ENCODE measurements at places on chromosomes 3 and 15.

GRCh38 chr15:52714968-52715367, 35.8 kb upstream of the ATOSA start:
- no peak for DNase-seq

DNA sequence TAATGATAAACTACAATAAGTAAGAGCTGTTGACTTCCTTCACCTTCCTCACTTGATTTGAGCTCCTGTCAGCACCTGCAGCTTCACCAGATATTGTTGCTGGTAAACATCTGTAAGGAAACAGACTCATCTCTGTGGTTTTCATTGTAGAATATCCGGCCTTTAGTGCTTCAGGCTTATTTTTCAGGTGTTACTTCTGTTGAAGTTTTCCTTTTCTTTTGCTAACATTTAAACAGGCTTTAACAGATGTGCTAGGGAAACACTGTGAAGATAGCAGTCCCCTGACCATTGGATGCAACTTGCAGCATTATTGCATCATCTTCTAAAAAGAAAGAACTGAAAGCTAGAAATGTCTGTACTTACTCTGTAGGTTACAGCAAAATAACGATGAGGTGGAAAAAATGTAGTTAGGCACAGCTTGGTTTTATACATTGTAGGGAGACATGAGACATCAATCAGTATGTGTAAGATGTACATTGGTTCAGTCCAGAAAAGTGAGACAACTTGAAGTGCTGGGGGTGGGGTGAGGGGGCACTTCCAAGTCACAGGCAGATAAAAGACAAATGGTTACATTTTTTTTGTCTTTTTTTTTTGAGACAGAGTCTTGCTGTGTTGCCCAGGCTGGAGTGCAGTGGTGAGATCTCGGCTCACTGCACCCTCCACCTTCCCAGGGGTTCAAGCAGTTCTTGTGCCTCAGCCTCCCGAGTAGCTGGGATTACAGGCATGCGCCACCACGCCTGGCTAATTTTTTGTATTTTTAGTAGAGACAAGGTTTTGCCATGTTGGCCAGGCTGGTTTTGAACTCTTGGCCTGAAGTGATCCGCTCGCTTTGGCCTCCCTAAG, 10.2 kb downstream of the EDEM1 start:
- DNase-seq = no peak

DNA sequence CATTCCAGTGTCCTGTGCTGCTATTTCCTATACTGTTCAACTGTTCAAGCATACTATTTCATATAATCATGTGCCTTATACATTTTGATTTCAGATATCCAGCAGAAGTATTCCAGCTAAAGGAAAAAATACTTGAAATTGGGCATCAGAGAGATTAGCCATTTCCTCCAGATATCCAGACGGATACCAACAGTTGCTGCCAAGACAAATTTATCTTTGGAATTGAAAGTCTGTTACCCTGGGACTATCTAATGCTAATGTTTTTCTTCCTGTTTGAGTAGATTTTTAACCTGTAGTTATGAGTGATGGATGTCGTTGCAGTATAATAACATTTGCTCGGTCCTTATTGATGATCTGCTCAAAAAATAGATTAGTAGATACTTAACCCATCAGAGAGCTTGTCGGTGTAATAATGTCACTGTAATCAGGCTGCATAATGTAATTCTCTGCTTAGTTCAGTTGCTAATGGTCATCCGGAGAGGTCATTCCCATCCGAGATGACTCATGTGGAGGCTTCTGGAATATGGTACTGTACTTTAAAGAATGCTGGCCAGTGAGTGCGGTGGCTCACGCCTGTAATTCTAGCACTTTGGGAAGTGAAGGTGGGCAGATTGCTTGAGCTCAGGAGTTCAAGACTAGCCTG, 51.5 kb downstream of the TIMP4 start:
- no peak for DNase-seq

DNA sequence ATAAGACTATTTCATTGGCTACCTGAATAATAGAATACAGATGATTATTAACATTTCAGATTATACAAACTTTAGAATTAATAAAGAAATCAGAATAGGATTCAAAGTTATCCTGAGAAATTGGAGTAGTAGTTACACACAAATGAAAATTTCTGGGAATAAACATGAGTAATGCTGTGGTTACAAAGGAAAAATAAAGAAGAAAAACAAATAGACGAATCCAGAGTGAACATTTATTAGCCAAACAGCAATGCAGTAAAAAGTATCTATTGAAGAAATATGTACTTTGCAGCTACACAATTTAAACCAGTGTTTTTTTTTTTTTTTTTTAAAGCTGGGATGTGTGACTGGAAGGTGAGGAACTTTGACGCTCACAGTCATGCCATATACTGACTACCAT, 1159.2 kb downstream of the TUSC7 start:
- DNase-seq = no peak

DNA sequence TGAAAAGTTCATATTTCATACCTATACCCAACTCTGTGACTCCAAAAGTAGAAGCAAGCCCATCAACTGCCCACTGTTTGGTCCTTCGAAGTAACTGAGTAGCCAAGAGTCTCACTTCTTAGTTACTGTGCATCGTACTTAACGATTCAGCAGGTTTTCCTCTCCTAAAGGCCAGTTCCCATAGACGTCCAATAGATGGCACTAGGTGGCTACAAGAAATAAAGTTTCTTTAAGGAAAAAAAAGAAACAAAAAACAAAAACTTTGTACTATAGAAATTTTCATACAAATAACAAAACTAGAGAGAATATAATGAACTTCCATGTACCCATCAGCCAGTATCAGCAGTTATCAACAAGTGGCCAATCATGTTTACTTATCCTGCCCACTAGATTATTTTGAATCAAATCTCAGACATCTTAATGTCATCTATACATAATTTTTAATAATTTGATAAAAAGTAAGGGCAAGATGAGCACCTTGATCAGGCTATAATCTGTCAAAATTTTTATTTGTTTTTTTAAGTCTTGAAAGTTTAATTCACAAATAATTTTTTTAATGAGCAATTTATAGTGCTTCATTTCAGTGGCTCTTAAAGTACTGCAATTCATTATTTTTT, 63.8 kb upstream of the ACP3 start:
- no peak for DNase-seq

GRCh38 chr15:65796610-65797078, 4.6 kb upstream of the DENND4A start:
- DNase-seq = no peak

GRCh38 chr15:59388670-59389069, 16.0 kb upstream of the MYO1E start:
- no peak for DNase-seq

DNA sequence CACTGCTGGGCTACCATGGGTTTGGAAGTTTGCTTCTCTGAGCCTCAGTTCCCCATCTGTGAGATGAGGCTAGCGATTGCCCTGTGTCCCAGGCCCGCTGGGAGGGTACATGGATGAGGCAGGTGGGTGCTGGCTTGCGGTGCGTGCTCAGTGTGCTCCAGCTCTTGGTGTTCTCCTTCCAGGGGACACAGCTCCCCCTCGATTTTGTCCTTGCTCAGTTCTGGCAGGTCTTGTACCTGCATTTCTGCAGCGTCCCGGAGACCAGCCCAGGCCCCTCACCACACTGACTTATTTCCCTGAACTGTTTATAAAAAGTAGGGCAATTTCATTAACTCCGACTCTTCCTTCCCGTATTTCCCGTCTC, 95.4 kb downstream of the TBC1D2B start:
- DNase-seq = no peak

DNA sequence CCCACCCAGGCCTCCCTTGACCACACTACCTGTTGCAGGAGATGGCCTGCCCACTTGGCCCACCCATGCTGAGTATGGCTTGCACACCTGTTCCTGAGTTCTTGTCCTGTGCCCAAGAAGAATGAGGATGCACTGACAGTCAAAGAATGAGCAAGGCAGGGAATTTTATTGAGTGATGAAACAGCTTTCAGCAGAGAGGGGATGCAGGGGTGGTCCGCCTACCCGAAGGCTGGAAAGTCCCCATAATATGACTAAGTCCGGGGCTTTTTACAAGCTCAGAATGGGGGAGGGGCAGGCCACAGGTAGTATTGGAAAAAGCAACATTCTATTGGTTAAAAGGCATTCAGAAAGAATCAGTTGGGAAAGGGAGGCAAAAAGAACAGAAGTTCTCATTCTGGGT, 29.9 kb upstream of the RNU6-1 start:
- DNase-seq = no peak

- no peak for DNase-seq
Measured at GRCh38 chr15:69096626-69097025, 63.8 kb upstream of the GLCE start.

GRCh38 chr15:58222679-58223078, 84.5 kb downstream of the AQP9 start:
- no peak for DNase-seq

- no peak for DNase-seq
Measured at GRCh38 chr3:25007974-25008658, 419.9 kb upstream of the RARB start.

- DNase-seq = no peak
Measured at GRCh38 chr15:93203036-93203435, 114.0 kb upstream of the RGMA start.

GRCh38 chr3:72746430-72747411, 101.5 kb downstream of the SHQ1 start:
- no peak for DNase-seq

- DNase-seq = no peak
Measured at GRCh38 chr15:73928971-73929627, 2.8 kb downstream of the LOXL1 start.

DNA sequence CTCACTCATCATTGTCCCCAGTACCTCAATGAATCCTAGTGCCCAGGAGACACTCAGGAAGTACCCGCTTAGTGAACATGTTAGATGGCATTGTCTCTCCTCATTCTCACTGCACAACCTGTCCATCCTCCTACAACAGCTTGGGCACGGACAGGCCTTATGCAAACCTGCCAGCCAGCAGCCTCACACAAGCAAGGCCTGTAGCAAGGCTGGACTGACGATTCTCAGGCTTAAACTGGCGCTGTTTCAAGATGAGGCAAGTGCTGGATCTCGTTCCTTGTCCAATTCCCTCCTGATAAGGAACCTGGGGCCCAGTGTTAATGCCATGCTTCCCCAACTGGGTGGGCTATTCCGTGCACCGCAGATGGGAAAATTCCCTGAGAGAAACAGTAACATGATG, 59.0 kb downstream of the CDCP1 start:
- no peak for DNase-seq

GRCh38 chr15:77540312-77541060, 92.2 kb downstream of the LINGO1 start:
- no peak for DNase-seq

GRCh38 chr3:123518892-123519485, 65.9 kb downstream of the HACD2 start:
- no peak for DNase-seq

DNA sequence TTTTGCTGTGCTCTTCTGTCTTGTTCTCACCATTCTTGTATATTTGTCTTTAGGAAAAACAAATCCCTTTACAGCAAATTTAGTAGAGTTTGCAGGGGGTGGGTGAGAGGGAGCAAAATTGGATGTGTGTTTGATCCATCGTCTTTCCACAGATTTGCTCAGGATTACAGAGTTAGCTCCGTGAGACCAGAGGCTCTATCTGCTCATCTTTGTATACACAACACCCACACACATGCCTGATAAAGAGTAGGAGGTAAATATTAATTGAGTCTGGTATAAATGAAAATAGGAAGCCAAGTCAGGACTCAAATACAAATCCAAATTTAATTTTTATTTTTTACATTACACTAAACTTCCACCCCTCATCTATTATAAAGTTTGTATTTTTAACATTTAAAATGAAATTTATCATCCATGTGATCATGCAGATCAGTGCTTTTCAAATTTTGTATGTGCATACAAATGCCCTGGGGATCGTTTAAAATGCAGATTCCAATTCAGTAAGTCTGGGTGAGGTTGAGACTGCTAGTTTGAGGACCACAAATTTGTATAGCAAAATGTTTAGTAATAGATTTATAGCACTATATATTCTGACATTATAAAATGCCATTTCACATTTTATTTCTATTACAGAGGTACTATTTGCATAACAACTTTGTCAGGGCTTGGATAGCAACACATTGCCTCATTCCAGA, 326.7 kb downstream of the LSAMP start:
- no peak for DNase-seq

- no peak for DNase-seq
Measured at GRCh38 chr3:43206632-43207031, 79.7 kb upstream of the SNRK start.

GRCh38 chr3:30855400-30856292, 38.8 kb downstream of the GADL1 start:
- no peak for DNase-seq

GRCh38 chr15:25712961-25713355, 150.2 kb downstream of the ATP10A start:
- DNase-seq = no peak

GRCh38 chr3:160643994-160644393, 33.0 kb upstream of the ARL14 start:
- no peak for DNase-seq

- DNase-seq = peak; percentile 29
Measured at GRCh38 chr3:38003371-38003816, 12.8 kb downstream of the VILL start.

DNA sequence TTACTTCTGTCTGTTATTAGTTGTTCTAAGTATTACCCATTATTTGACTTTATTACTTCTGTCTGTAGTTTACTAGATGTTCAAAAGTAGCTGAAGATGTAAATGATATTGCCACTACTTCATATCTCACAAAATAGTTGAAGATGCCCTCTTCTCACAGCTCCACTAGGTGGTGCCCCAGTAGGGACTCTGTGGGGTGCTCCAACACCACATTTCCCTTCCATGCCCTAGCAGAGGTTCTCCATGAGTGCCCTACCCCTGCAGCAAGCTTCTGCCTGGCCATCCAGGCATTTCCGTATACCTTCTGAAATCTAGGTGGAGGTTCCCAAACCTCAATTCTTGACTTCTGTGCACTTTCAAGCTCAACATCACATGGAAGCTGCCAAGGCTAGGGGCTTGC, 80.8 kb downstream of the KCNH8 start:
- no peak for DNase-seq

DNA sequence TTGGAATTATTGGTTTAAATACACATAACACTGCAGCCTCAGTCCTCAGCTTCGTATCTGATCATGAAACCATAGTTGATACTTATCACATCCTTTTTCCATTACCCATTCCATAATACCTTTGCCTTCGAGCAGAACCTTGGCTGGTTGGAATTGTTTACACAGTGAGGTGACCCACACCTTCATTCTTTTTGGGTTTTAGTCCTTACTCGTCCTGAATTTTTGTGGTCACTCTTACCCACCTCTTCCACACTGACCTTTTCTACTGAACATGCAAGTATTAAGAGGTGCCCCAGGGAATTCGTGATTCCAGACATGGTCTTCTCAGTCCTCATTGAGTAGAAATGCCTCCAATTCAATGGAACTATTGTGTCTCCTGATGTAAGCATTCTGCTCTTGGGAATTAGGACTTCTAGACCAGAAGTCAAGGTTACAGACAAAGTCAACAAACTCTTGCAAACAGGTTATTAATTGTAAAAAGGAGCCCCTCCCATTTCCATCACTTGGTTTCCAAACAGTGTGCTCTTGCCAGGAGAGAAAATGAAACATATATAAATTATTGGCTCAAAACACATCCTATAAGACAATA, 37.7 kb downstream of the SCN11A start:
- DNase-seq = no peak

- DNase-seq = no peak
Measured at GRCh38 chr15:61989667-61990066, 70.6 kb downstream of the VPS13C start.
